ENCODE measurements at places on chromosomes 4 and X.

GRCh38 chr4:70925899-70926635 lies 23.9 kb downstream of the MOB1B start:
- no peak for DNase-seq

DNA sequence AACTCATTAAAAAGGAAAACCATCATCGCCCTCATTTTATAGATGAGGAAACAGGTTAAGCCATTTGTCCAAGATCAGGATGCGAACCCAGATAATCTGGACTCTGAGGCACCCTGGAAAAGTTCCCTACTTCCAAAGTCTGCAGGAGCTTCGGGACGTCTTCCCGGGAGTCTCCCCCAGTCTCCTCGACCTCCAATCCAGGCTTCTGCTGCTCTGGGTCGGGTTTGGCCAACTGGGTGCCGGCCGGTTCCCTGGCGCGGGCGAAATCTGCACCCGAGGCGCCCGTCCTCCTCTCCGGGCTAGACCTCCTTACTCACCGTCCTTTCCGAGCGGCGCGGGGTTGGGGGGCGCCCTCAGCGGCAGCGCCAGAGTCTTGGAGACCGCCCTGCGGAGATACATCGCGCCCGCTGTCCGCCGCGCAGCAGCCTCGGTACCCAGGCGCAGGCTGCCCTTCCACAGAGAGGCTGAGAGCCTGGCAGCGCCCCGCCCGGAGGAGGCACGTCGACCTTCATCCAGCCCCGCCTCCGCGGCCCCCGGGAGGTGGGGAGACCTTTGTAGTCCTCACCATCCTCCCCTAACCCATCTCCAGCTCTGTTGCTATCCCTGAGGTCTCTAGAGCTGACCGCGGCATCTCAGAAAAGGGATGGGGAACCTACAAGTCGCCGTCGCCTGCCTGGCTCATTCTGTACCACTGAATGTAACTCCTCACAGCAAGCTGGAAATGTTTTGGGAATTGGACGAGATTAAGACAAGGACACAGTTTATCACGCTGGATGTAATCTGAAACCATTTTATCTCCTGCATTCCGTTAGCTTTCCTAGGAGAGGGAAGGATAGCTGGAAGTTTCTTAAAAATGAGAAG lies at the start of gene MGARP:
TSS of gene MGARP (minus strand) at position 466 of the 861 bp plus-strand sequence. CDS start at position 399, 67 bp downstream.
- no peak for DNase-seq

GRCh38 chrX:17488036-17488435 lies 113.0 kb downstream of the NHS start:
- no peak for DNase-seq

- DNase-seq = no peak
Observed at GRCh38 chr4:15239866-15240265, 188.0 kb upstream of the C1QTNF7 start.

GRCh38 chr4:173213296-173213695 lies 44.7 kb downstream of the GALNT7 start:
- DNase-seq = no peak

DNA sequence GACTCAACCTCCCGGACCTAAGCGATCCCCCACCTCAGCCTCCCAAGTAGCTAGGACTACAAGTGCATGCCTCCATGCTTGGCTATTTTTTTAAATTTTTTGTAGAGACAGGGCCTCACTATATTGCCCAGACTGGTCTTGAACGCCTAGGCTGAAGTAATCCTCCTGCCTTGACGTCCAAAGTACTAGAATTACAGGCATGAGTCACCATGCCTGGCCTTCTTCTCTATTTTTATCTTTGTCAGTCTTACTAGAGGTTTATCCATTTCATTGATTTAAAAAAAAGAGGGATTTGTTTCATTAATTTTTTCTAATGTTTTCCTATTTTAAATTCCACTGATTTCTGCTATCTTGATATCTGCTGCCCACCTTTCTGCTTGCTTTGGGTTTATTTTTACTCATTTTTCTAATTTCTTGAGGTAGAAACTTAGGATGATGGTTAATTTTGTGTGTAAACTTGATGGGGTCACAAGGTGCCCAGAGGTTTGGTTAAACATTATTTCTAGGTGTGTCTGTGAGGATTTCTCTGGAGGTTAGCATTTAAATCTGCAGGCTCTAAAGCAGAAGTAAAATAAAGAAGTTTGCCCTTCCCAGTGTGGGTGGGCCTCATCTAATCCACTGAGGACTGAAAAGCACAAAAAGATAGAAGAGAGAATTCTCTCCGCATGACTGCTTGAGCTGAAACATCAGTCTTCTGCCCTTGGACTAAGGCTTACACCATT lies 116.2 kb upstream of the DCLK2 start:
- DNase-seq = no peak

GRCh38 chrX:43448688-43449087 lies 207.4 kb upstream of the MAOA start:
- DNase-seq = no peak

- peak; percentile 10 for DNase-seq
Observed at GRCh38 chrX:12701628-12702027, 89.6 kb upstream of the PRPS2 start.

GRCh38 chr4:54277691-54278090 lies 48.6 kb downstream of the PDGFRA start:
- DNase-seq = no peak

GRCh38 chrX:34956916-34957315 lies 14.3 kb downstream of the FAM47B start:
- DNase-seq = no peak

GRCh38 chr4:12635629-12636028 lies 848.5 kb downstream of the RAB28 start:
- DNase-seq = no peak

DNA sequence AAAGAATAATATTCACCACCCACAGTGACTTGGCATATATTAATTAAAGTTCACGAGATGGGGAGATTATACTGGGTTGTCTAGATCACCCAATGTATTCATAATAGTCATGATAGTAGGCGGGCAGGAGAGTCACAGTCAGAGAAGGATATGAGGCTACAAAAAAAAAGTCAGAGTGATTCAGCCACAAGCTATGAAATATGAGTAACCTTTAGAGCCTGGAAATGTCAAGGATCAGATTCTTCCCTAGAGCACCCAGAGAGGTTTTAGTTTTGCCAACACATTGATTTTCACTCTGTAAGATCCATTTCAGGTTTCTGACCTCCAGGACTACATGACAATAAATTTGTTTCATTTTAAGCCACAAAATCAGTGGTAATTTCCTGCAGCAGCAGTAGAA lies 501.9 kb downstream of the GABRG1 start:
- DNase-seq = no peak

- DNase-seq = no peak
Observed at GRCh38 chr4:76060506-76060905, 14.0 kb upstream of the ART3 start.

DNA sequence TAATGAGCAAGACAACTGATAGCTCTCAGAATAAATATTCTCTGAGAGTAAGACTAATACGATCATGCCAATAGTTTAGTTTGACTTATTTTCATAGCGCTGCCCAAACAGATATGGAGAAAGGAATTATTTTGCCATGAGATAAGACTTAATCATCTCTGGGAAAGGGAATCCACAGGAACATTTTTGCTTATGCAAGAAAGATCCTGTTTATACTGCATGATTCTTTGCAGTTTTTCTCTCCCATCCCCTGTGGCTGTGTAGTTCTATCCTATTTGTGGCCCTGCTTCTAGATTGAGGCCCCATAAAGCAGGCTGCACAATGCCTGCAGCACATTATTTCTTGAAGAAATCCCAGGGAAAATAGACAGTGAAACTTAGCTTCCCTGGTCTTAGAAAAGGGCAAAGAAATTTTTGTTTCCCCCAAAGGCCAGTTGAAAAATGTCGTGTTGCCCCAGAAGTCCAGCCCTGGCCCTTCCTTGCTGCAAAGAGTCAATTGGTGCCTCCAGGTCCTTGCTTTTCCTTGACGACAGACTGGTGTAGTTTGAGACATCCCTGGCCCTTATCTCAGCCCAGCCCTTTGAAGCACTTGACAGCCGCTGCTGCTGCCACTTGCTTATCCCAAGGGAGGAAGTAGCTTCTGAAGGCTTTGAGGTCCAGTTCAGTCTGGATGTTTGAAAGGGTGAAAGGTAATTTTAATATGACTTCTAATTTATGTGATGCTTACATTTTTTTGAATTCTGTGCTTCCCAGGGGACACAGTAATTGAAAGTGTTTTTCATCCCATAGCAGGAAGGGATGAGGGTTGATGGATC lies 45.0 kb upstream of the SH3RF1 start:
- no peak for DNase-seq

DNA sequence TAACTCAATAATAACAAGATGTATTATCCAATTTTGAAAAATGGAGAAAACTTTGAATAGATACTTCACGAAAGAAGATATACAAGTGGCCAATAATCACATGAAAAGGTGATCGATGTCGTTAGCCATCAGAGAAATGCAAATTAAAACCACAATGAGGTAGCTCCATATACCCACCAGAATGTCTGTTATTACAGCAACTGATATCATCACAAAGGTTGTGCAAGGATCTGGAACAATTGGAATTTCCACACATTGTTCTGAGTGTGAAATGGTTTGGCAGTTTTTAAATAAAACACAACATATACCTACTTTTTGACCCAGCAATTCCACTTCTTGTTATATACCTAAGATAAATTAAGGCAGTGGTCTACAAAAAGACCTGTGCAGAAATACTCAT lies 71.7 kb downstream of the IRS4 start:
- DNase-seq = no peak

GRCh38 chr4:84606645-84607044 lies 23.7 kb downstream of the CDS1 start:
- no peak for DNase-seq

DNA sequence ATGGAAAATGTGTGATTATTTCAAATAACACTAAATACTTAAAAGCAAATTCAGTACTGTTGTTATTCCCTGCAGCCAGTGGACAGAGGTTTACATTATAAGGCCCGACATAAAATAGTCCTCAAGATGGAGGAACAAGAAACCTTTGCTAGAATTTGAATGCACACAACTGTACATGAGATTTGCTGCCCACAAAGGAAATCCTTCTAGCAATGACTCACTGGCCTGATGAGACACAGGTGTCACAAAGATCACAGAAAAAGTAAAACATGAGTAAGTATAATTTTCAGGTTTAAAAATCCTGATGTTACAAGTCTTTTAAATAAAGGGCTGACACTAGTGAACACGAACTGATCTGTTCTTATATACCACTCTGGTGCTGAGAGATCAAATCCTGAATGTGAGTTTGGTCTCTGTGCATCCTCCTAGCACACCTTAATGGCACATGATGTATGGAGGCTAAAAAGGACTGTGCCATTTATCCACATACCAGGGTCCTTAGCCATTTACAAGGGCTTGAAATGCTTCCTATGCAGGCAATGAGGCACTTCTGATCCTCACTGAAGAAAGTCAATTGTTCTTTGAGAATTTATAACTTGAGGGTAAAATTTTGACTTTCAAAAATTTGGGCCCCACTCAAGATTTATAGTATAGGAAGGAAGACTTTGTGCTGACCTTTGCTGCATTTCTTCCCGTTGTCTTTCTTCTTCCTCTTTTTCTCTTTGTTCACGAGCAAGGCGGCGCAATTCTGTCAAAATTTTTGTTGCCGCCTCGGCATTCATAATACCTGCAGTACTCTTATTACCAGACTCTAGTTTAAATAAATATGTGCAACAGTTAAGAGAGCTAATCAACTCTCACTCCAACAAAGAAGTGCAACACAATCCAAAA lies 23.0 kb downstream of the MAP7D3 start:
- DNase-seq = no peak

DNA sequence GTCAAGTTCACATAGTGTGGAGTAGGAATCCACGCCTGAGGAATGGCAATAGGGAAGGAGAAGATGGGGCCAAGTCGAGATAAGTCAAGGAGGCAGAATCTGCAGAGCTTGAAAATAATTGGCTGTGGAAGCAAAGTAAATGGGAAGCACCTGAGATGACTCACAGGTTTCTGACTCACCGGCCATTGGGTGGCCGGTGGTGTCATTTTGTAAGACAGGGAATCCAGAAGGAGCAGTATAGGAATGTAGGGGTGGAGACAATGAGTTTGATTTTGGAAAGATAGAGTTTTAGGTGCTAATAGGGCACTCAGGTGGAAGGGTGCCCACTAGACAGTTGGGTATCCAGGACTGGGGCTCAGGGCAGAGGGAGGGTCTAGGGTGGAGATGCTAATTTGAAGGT lies 201.0 kb upstream of the MAMLD1 start:
- no peak for DNase-seq

- no peak for DNase-seq
Observed at GRCh38 chrX:79140731-79141130, 3.8 kb upstream of the GPR174 start.

GRCh38 chr4:94933799-94934198 lies 176.0 kb downstream of the BMPR1B start:
- DNase-seq = no peak
